A549 treated with RU486 at 1 μM for 4 hours (cell line): ENCODE measurements at places on chromosomes 13 and 19. TPM values are rescaled to one million over a fixed set of nuclear protein-coding genes. Genes with fewer than 3 reads are reported as not detected.

The CCL25 gene
- total RNA-seq: not detected in 5 replicates

The VSTM2B gene
- total RNA-seq: not detected in 5 replicates

The APOC1 gene
- total RNA-seq: 102 to 147 TPM (median 119 TPM) in 5 replicates

The SH3GL1 gene
- total RNA-seq: 45.3 to 64.3 TPM (median 56.8 TPM) in 5 replicates

The EHD2 gene
- total RNA-seq: 107 to 145 TPM (median 121 TPM) in 5 replicates

The ZNF580 gene
- total RNA-seq: 29.8 to 60.8 TPM (median 53.2 TPM) in 5 replicates

The KCNN1 gene
- 0.38 to 0.98 TPM (median 0.47 TPM) in 5 replicates for total RNA-seq

The ZNF709 gene
- total RNA-seq: 0.05 TPM in 1 of 5 replicates, not detected in the others

The GSX1 gene
- not detected in 5 replicates for total RNA-seq

The TEAD2 gene
- 13.9 to 21.0 TPM (median 17.2 TPM) in 5 replicates for total RNA-seq

The RPS19 gene
- total RNA-seq: 8,596 to 10,712 TPM (median 9,242 TPM) in 5 replicates

The FSD1 gene
- total RNA-seq: 7.4 to 9.0 TPM (median 8.4 TPM) in 5 replicates

The ALG11 gene
- total RNA-seq: 4.7 to 9.5 TPM (median 7.9 TPM) in 5 replicates

The CABP5 gene
- total RNA-seq: not detected in 5 replicates

The TMPRSS9 gene
- total RNA-seq: not detected in 5 replicates

The GRIN2D gene
- 7.3 to 11.8 TPM (median 10.0 TPM) in 5 replicates for total RNA-seq

The RUBCNL gene
- total RNA-seq: 0.07 to 0.13 TPM in 2 of 5 replicates, not detected in the others

The CDX2 gene
- total RNA-seq: 0.64 to 1.4 TPM (median 0.78 TPM) in 5 replicates

The POU4F1 gene
- 0.66 to 1.0 TPM (median 0.79 TPM) in 5 replicates for total RNA-seq

The KIR3DL1 gene
- total RNA-seq: not detected in 5 replicates

The LYPD5 gene
- total RNA-seq: 0.14 to 0.22 TPM (median 0.15 TPM) in 3 of 5 replicates, not detected in the others

The PAF1 gene
- total RNA-seq: 67.3 to 78.0 TPM (median 73.7 TPM) in 5 replicates

The ACP4 gene
- not detected in 5 replicates for total RNA-seq

The SPTBN4 gene
- total RNA-seq: 0.59 to 1.3 TPM (median 0.90 TPM) in 5 replicates

The LRFN3 gene
- 15.3 to 21.9 TPM (median 19.7 TPM) in 5 replicates for total RNA-seq

The SLC1A5 gene
- 228 to 282 TPM (median 257 TPM) in 5 replicates for total RNA-seq
